ENCODE measurements at places on chromosomes 2 and 18.

DNA sequence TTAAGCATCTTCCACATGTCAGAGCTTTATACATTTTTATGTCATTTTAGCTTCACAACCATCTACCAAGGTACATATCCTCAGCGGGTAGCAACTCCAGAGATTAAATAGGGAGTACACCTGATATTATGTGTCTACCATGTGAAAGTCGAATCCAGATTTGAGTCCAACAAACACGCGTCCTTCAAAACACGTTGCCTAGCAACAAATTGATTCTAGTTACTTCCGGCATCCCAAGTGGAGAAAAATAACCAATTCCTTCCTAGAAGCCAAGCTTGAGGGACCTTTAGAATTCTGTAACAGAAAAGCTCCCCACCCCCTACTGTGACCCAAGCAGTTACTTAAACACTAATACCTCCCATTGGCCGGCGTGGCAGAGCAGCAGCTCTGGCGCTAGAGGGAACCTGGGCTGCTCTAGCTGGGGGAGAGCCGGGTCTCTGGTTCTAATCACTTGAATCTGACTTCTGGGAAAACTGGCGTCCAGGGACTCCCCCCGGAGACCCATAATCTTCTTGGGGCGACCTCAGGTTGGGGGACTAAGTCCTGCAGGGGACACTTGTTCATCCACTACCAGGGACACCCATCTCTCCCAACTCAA, at the start of gene ERICH2:
ERICH2 (plus strand) TSS at position 371 of the 598 bp plus-strand sequence. CDS start 304 bp downstream, outside the sequence.
- DNase-seq = no peak

DNA sequence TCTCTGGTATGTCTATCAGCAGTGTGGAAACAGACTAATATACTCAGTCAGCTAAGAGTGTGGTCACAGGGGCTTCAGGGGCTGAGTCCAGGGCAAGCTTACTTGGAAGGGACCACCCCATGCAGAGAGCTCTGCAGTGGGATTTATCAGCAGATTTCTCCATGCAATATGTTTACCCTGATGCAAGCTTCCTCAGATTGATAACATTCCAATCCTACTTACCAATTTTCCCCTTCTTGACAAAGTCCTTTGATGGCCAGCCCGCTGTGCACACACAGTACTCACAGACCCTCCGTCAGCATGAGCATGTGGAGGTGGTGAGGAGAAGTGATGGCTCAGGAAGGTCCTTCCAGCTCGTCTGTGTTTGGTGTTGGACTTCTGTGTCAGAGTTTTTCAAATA, 51.8 kb downstream of the SH3RF3 start:
- DNase-seq = no peak

GRCh38 chr2:140604096-140604495, 1526.7 kb downstream of the LRP1B start:
- DNase-seq = no peak

- DNase-seq = no peak
Observed at GRCh38 chr2:239177908-239178307, 222.9 kb downstream of the HDAC4 start.

GRCh38 chr2:216646116-216646515, 12.9 kb downstream of the IGFBP2 start:
- DNase-seq = no peak

GRCh38 chr18:56021809-56022195, 433.8 kb upstream of the TCF4 start:
- DNase-seq = no peak

DNA sequence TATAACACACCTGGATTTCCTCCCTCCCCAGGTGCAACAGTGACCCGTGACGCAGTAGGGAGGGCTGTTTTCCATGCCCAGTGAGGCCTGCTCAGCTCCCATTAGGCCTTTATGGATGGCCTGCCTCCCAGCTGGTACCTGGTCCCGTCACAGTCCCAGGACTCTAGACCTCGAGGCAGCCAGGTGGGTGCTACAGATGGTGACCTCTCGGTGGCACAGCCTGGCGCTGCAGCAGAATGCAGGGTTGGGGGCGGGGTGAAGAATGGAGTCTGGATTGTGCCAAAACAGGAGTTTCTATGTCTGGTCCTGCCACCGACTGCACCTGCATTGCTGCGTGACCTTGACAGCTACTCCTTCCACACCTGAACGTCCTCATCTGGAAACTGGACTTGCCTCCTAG, 18.0 kb upstream of the YWHAQ start:
- no peak for DNase-seq

DNA sequence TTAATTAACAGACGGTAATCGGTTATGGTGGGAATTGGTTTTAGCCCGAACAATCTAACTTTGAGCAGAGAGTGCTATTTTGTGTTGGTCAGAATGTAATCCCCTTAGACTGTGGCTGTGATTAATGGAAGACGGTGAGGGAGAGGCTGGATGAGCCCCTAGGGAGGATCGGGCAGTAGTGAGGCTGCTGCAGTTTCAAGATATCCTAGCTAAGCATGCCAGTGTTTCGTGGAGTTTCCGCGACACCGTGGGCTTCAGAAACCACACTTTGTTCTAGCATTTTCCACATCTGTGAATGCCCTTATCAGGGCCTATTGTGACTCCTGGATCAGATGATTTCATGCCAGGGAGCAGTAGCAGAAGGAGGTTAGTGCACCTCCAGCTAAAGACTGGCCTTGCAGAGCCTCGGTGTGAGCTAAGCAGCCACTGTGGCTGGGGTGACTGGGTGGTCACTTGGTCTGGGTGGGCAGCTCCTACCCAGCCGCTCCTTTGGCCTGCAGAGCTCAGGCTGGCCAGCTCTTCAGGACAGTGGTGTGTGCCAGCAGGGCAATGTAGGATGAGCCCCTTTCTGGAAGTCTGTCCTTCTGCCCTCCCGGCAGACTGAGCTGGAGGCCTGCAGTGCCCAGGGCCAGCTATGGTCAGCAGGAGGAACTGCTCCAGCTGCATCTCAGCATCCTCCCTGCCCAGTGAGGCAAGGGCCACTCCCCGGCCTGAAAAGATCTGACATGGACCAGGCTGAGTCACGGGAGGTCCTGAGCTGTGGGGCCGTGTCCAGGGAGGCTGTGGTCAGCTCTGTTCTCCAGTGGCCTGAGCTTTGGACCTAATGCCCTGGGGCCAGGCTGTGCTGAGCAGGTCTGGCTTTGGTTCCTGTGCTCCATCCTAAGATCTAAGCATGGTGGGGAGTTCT, 142.6 kb upstream of the GPC1 start:
- DNase-seq = no peak

DNA sequence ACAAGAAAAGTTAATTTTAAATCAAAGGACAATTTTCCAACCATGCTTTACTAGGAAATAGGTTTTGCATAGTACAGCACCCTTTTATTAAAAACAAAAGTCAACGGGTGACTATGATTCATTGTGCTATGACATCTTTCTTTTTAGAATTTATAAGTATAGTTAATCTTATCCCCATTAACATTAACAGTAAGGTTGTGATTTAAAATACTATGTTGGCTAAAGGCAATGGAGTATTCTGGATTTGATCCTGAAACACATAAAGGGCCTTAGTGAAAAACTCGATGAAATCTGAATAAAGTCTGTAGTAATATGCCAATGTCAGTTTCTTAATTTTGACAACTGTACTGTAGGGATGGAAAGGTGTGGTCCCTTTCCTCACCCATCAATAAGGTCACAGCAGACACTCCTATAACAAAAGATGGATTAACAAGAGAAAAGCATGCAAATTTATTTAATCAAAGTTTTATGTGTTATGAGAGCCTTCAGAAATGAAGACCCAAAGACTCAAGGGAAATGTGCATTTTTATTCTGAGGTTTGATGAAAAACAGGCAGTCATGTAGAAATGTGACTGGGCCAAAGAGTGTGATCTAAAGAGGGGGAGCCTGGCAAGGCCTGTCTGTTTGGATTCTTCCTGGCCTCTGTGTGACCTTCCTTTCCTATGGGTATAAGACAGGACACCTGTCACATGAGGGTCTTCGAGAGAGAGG, 731.4 kb downstream of the TSN start:
- DNase-seq = no peak

DNA sequence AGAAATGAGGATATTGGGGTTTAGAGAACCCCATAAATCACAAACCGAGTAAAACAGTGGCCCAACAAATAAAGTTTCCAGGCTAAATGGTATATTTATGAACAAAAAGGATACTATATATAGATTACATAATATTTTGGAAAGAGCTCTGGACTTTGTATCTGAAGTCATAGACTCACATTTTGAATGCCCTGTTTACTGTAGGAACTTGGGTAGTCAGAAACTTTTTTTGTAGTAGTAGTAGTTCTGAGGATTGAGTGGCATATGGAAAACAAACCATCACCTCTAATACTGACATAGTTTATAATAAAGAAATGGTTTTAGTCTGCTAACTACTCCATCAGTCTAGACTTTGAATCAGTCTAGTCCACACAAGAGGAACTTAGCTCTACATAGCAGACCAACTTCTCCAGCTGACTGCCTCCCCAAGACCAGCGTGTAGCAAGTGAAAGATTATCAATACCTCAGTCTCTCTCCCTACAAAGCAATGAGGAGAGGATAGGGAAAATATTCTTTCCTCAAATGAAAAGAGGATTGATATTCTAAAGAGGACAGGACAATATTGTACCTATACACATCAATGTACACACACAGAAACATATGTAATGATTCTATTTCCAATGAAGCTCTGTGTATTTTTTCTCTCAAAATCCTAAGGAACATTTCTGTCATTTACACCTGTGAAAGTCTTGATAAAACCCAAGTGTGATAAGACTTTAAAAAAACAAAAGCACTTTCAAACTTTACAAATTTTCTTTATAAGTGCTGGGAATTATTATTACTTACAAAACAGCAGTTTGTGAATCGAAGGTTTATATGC, 184.9 kb upstream of the MAP2 start:
- DNase-seq = no peak

DNA sequence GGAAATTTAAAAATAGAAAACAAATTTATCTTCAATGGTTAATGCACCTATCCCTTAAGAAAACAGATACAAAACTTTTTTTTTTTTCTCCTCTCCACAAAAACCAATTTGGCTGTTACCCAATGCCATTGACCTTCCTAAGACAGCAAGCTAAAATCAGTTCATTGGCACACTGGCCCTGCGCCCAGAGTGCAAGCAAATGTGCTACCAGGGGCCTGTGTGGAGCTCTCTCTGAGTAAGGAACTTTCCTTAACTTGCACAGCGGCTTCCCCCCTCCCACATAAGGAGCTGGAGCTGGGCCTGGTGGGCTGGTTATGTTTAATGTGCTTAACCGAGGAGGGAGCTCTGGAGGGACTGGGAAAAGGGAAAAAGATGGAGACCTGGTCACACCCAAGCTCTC, 17.6 kb upstream of the POU3F3 start:
- DNase-seq = no peak

DNA sequence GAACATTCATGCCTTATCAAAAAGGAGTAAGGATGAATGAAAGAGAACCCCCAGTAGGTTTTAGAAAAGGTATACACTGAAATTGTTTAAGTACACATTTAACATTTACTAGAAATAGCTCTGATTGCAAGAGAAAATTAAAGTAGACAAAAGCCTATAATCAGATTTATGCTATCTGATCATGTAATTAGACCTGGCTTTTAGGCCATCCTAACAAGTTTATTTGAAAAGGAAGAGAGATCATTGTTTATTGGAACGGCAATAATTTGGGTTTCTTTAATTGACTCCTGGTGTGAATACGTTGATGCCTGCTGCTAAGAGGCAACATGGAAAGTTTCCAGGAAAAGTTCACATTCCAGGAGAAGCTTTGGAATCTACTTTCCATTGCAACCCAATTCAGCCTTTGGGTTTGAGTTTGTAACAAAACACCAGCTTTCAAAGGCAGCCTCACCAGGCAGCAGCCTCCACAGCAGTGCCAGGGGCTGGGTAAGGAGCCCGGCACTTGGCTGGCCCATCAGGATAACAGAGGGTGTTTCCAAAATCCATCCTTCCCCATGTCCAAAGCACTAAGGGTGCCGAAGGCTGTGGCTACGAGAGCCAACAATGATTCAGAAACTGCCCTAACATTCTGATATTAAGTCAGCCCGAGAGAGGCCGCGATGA, 18.0 kb downstream of the FZD7 start:
- no peak for DNase-seq

DNA sequence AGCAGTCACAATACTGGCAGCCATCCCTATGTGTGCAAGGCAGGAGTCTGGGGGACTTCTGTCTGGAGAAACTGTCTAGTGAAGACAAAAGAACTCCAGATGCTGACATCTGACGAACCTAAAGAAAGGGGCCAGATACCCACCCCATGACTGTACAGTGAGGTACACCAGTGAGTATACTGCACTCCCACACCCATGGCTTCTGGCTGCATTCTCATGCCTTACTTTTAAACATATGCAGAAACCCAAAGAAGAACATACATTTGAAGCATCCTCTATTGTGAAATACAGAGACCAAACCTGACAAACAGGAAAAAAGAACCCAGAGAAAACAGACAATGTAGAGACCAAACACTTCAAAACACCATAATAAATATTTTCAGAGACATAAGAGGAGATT, 102.2 kb downstream of the ACTR3 start:
- no peak for DNase-seq

DNA sequence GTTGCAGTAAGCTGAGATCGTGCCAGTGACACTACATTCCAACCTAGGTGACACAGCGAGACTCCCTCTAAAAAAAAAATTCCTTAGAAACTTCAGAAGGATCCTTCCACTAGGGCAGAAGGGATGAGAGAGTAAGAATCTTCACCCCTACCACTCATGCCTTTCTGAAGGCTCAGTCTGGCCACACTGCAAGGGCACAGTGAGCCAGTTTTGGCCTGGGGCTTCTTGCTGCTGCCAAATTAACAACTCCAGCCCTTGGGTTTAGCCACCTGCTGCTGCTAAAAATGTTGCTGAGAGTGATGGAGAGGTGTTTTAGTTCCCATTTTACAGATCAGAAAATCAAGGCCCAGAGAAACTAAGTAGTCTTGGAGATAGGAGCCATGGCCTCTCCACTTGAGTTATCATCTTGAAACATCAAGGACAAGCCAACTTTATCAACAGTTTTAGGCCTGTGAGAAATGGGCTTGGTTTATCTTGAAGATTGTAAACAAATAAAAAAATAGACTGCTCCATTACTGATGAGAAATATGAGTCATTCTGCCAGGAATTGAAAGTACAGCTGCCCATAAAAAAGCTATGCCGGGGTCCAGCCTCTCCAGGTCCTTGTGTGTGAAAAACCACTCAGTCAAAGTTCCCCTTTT, 31.9 kb upstream of the CASP8 start:
- no peak for DNase-seq

GRCh38 chr18:23547306-23547705, 39.0 kb downstream of the NPC1 start:
- DNase-seq = no peak

- no peak for DNase-seq
Observed at GRCh38 chr2:238638982-238639628, 208.8 kb upstream of the TWIST2 start.
